ENCODE measurements at places on chromosomes 4 and X.

GRCh38 chr4:95066050-95066449 is 308.3 kb downstream of the BMPR1B start:
- DNase-seq = no peak

DNA sequence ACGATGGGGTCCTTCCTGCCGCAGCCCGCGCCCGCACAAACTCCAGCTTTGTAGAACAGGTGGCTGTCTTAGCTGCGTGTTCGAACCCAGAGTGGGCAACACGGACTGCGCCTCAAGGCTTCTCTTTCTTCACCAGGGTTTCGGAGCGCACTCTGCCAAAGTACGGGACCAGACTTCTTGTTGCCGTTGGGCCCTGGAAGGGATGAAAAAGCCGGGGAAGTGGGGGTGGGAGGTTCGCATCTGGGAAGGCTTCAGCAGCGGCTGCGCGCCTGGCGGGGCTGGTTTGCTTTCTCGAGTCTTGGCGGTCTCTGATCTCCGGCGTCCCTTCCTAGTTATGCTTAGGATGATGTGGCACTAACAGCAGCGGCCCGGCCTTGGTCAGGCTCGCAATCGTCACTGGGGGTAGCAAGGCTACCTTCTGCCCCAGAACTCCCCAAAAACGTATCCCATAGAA is 673 bp downstream of the PARM1 start:
- no peak for DNase-seq

GRCh38 chr4:105088110-105088879 is 58.4 kb upstream of the TET2 start:
- no peak for DNase-seq

- DNase-seq = no peak
These were observed 101.4 kb downstream of the WWC2 start for GRCh38 chr4:183200453-183200852.

GRCh38 chrX:80139564-80139963 is 125.0 kb downstream of the TBX22 start:
- DNase-seq = no peak

DNA sequence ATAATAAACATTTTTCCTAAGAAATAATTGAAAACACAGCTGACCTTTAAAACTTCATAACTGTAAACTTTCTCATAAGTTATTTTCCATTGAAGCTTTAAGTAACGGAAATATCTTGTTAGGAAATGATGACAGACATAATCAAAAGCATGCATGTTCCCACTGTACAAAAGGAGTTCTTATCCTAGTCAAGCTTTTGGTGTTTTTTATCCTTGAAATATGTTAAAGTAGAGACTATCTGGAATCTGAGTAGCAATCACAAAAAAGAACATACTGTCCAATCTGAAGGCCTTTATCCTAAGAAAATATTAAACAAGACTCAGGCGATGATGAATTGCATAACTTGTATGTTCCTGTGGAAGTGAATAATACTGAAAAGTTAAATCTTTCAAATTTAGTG is 14.4 kb downstream of the GEMIN8 start:
- DNase-seq = no peak

- DNase-seq = no peak
These were observed 56.6 kb downstream of the SPRY1 start for GRCh38 chr4:123453061-123453680.

- peak; percentile 39 for DNase-seq
These were observed 6.8 kb upstream of the VSIG4 start for GRCh38 chrX:66046612-66047235.

- no peak for DNase-seq
These were observed 289.7 kb downstream of the DKK2 start for GRCh38 chr4:106746451-106746850.

- DNase-seq = no peak
These were observed 8.0 kb downstream of the MSX1 start for GRCh38 chr4:4867375-4868039.

DNA sequence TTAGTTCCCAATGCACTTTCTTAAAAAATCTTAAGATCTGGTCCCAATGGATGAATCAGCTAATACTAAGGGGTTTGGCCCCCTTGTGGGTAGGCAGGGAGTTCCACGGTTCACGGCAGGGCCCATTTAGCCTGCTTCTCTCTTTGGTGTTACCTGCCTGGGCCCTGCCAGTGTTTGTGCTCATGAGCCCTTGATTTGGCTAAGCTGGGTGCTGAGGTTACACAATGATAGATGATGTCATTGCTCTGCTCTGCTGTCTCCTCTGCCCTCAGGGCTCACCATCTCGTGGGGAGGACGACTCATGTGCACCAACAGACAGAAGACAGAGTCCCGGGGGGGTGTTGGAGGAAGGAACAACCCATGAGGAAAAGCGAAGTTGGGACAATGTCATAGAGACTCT is 24.4 kb downstream of the RTL5 start:
- DNase-seq = peak; percentile 67

- DNase-seq = no peak
These were observed 342.3 kb downstream of the ZNF674 start for GRCh38 chrX:46202733-46203514.

- DNase-seq = no peak
These were observed 19.5 kb downstream of the TMEM144 start for GRCh38 chr4:158229768-158230167.

DNA sequence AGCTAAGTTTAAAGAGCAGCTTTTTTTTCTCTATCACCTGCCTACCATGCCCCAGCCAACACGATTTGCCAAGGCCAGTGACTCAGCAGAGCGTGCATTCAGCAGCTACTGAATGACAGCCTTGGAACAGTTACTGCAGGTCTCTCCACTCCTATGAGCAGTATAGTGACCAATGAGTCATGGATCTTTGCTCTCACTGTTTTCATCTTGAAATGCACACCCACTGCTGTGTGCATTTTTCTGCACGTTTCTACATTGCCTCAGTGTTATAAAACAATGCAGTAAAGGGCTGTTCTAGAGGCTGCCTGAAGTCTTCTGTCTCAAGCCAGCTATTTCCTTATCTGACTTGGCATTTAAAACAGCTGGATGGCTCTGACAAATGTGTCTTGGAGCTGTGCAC is 66.0 kb upstream of the C4orf54 start:
- no peak for DNase-seq

GRCh38 chrX:154658957-154659356 is 5.6 kb upstream of the CTAG2 start:
- DNase-seq = no peak

- DNase-seq = no peak
These were observed 46.1 kb downstream of the HTRA3 start for GRCh38 chr4:8315435-8316250.

GRCh38 chr4:9845791-9846493 is 64.5 kb downstream of the DRD5 start:
- no peak for DNase-seq

- DNase-seq = no peak
These were observed 146.8 kb upstream of the RBPJ start for GRCh38 chr4:26174027-26174426.

DNA sequence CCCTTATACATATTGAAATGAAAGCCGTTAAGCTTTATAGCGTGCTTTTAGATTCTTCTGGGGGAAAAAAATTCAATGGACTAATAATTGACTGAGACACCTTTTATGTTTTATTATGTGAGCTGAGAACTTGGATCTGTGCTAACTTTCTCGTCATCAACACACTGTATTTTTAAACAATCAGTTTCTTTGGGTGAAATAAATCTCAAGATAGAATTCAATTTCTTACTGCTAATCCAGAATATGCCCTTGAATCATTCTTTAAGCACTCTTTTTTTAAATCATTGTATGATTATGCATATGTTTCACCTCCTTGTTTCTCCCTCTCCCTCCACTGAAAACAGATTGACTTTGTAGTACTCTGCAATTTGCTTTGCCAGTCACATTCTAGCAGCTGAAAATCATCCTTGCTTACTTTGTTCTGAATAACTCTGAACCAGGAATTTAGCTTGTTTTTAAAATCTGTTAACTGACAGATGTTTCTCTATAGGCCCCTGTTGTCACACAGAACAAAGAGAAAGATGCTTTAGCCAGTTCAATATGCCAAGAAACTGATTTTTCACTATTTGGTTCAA is 81.5 kb downstream of the SLIT2 start:
- DNase-seq = no peak

- DNase-seq = peak; percentile 20
These were observed 20.7 kb downstream of the OFD1 start for GRCh38 chrX:13755254-13755653.

DNA sequence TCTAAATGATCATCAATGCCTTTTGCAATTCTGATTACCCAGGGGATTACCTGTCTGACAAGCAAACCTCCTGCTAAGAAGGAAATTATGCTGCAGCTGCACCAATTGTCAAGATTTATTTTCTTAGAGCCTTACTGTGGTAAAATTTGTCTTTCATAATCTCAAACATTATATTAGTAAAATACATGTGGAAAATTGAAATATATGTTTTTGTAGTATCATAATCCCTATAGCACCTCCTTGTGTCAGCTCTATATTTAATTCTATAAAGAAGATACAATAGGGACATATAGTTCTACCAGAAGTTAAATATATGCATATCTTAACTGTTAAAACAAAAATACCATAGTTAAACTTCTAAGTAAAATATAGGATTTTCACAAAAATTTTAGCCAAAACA is 655.6 kb upstream of the PCDH10 start:
- no peak for DNase-seq

- DNase-seq = no peak
These were observed 38.4 kb downstream of the FAM193A start for GRCh38 chr4:2574863-2575262.

GRCh38 chrX:56107320-56107719 is 124.8 kb upstream of the KLF8 start:
- no peak for DNase-seq

DNA sequence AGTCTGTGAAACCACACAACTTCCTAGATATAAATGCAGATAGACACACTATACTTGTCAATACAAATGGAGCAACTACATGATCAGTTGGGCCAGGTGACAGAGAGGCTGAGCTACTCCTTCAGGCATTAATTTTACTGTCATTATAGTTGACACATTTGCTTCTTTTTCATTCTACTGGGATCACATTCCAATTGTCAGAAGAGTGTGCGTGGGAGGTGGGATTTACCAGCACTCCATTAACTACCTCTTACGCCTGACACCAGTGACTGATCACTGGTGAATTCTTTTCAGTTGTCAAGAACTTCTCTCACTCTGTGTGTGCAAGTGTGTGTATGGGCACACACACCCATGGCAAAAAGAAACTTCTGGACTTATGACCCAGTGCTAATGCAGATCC is 94.2 kb upstream of the DIAPH2 start:
- no peak for DNase-seq

- no peak for DNase-seq
These were observed 83.6 kb downstream of the PPP1R2C start for GRCh38 chrX:42694260-42694815.

- DNase-seq = no peak
These were observed 18.3 kb upstream of the EIF1AX start for GRCh38 chrX:20159797-20160385.

DNA sequence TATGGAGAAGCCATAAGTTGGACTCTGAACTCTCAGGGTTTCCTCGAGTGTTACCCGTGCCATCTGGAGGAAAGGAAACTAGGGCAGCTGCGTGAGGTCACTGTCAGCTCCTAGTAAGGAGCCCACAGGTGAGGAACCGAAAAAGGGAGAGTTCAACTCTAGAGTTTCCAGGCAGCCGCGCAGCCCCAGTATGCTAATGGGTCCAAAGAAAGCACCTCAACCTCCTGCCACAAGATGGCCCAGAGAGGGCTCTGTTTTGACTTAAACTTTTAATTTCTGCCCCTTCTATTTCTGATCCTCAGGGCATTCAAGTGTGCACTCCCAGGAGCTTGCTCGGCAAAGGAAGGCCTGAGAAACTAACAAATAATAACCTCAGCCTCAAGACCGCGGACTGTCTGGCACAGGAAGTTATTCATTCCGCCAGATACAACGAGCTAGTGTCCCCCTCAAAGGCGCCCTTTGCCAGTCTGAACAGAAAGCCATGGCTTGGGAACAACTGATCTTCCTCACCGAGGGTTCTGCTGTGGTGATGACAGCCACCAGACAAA is 13.9 kb downstream of the SCARB2 start:
- DNase-seq = peak; percentile 10

DNA sequence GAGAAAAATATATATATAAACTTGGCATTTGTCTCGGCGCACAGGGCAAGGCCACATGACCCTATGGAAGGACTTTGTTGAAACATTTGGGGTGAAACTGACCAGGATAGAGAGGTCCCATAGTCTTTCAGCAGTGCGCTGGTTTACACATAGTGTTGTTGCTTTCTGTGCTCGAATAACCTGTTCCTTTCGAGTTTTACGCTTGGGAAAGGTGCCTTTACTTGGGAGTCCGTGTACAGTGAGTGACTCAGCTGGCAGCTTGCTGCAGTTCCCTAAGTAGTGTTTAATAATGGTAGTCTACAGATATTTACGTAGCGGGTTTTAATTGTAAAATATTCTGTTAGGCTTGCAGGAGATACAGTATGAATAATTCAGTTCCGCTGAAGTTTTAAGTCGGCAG is 578 bp downstream of the APOOL start:
- no peak for DNase-seq

- no peak for DNase-seq
These were observed 53.7 kb downstream of the ZAR1 start for GRCh38 chr4:48543796-48544195.

DNA sequence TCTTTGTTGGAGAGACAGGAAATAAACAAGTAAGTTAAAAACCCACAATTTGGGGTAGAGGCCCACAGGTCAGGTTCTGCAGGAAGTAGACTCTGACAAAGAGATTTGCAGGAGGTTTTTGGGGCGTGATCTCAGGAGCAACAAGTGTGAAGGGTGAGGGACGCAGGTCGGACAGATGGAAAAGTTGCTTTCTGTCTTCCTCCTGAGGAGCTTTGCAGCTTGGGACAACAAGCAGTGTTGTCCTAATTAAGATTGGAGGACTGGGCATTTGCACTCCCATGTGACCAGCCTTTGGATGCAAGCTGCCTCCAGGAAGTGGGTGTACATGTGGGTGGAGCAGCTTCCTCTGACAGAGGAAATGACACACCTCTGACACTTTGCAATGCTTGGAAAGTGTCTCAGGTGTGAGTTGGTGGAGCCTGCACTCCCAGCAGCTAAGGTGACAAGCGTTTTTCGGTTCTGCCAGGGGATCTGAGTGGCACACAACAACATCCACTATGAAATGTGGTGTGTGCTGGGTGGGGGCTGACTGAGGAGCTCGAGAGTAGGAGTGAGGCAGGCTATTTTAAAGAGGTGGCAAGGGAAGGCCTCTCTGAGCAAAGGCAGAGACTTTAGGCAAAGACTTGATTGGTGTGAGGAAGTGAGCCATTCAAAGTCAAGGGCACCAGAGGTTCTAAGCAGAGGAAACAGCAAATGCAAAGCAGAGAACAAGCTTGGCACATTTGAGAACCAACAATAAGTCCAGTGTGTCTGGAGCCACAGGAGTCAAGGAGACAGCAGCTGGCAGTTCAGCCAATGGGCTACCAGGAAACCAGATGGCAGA is 339.8 kb upstream of the GATB start:
- DNase-seq = peak; percentile 88

DNA sequence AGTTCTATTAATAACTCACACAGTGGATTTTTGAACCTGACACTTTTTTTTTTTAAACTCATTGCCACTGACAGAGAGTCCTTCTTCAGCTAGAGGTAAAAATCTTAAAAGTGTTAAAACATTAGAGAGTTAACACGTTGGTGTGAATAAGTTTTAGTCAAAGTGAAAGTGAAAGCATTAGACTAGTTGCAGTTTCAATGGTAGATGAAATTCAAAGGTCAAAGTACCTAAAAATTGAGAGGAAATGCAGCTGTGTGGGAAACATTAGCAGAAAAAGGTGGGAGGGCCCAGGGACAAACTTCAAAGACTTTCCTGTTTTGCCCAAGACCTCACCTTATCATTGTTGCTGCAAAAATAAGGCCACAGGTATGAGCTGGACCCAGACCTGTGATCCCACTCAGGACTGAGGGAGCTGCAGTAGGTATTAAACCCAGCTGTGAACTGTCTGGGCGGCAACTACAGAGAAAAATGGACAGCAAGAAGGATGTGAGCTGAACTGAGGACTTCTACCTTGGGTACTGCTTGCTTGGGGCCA is 17.6 kb upstream of the GABRA4 start:
- peak; percentile 26 for DNase-seq

Measured in CD4-positive, alpha-beta T cell treated with Interleukin-2 at 100 ng/mL for 4 hours (primary cell).